ENCODE measurements at places on chromosomes 4 and X. TPM values are rescaled to one million over a fixed set of nuclear protein-coding genes. Genes with fewer than 3 reads are reported as not detected.

Gene CXCL3
- 2.6 TPM for total RNA-seq

Gene DUX4
- total RNA-seq = not detected

Gene SULT1E1
- 354 TPM for total RNA-seq

Gene MGAT4D
- not detected for total RNA-seq

Gene SMR3B
- total RNA-seq = not detected

Gene NHS
- total RNA-seq = 16.8 TPM

Gene CFAP47
- 2.3 TPM for total RNA-seq

Gene ZAR1
- not detected for total RNA-seq

Gene CT83
- not detected for total RNA-seq

Gene ALB
- 12.1 TPM for total RNA-seq

Gene FAM241A
- 1.3 TPM for total RNA-seq

Gene DCAF8L2
- total RNA-seq = not detected

Gene FGF2
- 8.7 TPM for total RNA-seq

Gene TMEM144
- 5.7 TPM for total RNA-seq

Gene TLR3
- 9.6 TPM for total RNA-seq

Gene VCX3A
- total RNA-seq = not detected

Gene MUC7
- not detected for total RNA-seq

Gene HSFX2
- total RNA-seq = 1.2 TPM

Gene VSIG4
- 14.5 TPM for total RNA-seq

Gene XAGE1A
- total RNA-seq = not detected

Gene CLCN4
- 11.7 TPM for total RNA-seq

Gene MAGEA1
- not detected for total RNA-seq

Data from metanephros (tissue), 2 donors.